Stimulated activated CD4-positive, alpha-beta T cell treated with anti-CD3 and anti-CD28 coated beads, Interleukin-4, amount 100 ng/mL, for 48 hours (primary cell): ENCODE measurements at places on chromosomes 1 and 21.

GRCh38 chr21:46021978-46022544, 40.5 kb downstream of the COL6A1 start:
- DNase-seq: no peak

DNA sequence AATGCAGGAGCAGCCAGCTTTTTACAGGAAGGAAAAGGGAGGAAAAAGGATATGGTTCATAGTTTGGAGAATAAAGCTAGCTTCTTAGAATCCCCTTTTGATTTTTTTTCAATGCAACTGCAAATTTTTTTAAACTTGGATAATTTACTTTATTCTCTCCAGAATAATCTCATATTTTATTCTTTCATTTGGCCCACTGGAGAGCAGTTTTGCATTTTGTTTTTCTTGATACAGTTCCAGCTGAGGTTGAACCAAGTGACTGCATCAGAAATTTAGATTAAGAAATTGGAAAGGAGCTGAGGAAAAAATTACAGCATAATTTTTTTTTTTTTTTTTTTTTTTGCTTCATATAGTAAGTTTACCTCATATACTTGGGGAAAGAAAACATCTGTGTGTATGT, 22.8 kb downstream of the GABPA start:
- no peak for DNase-seq

DNA sequence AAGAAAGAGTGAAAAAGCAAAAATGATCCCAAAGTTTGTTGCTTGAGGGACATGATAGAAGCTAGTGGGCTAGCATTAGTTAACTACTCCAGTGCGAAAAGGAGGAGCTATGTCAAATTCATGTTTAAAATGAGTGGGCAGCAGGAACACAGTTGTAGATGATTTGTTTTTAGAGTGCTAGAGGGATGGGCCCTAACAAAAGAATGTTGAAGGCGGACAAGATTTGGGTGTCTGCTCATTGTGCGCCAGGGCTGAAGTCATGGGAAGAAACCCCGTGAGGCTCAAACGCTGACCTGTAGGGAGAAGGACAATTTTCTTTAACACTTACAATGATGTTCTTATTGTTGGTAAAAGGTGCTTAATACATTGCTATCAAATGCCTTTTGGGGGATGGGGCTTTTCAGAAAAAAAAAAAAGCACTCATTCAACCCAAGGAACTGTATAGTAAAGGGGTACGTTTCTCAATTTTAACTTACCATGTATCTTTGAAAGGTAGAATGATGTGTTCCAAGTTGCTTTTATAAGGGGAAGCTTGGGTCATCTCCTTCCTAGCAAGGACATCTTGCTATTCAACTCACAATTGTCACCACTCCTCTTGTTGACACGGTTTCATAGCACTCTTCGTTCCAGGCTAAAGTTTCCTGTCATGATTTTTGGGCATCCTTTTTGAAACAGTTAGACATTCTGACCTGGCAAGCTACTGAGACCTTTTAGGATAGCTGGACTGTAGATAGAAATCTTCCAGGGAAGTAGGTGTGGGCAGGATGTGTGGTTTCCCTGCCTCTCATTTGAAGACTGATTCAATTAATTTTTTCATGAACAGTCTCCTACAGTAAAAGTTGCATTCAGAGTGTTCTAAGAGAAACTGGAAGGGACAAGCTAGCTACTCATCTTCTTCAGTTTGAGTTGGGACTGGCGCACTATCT, 53.0 kb upstream of the CNN3 start:
- DNase-seq: no peak

DNA sequence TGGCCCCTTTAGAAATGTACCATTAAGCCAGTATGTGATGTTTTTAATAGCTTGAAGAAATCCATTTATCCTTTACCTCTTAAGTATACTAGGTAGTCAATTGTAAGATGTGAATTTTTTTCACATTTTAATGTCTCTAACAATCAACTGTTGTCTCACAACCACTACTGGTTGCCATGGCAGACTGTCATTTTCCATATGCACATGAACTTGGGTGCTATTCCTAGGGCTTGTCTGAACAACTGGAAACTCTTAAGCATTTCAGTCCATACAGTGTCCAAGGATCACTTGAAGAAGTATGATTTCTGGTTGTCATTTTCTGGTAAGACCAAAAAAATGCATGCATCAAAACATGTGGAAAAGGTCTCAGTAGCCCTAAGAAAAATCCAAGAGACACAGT, 315.1 kb downstream of the HHIPL2 start:
- no peak for DNase-seq

DNA sequence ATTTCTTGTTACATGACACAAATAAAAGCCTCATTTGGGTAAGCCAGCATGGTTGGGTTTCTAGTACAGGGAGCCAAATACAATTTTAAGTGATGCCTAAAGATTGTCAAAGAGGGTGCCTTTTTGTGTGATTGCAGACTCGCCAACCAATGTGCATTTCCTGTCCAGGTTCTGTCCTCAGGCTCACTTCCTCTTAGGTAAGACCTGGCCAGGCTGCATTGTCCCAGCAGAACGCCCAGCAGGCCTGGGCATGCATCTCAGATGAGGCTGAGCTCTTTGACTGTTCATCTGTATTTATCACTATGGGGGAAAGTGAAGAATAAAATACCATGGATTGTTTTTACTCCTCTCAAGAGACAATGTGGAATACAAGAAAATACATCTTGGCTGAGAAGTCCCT, 49.7 kb downstream of the KCNC4 start:
- DNase-seq: no peak

DNA sequence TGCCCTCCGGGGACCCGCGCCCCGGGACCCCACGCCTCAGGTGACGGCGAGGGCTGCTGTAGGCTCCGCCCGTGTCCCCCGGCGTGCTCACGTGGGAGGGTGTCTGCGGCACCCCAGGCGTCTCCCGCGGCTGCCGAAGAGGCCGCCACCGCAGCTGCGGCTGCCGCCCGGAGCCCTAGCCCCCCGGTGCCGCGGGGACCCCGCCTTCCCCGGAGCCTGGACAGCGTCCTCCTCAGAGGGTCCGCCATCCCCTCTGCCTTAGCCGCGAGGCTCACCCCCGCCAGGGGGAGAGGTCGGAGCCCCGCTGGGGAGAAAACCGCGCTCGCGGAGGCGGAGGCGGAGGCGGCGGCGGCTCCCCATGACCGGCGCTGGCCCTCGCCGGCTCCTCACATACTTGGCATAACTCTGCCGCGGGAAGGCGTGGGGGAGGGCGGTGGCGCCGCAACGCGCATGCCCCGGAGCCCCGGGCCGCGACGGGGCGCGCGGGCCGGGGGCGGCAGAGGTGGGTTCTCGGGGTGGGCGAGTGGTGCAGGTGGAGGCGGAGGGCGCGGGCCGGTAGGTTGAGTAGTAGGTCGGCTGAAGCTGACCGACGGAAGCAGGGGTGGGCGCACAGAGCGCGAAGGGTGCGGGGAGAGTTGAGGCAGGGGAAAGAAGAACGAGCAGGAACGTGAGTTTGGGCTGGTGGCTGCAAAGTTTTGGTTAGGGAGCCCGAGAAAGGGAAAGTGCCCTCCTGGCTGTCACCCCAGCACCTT, 700 bp upstream of the SYDE2 start:
- DNase-seq: peak; percentile 45

GRCh38 chr1:50262436-50262835, 153.7 kb downstream of the ELAVL4 start:
- no peak for DNase-seq

DNA sequence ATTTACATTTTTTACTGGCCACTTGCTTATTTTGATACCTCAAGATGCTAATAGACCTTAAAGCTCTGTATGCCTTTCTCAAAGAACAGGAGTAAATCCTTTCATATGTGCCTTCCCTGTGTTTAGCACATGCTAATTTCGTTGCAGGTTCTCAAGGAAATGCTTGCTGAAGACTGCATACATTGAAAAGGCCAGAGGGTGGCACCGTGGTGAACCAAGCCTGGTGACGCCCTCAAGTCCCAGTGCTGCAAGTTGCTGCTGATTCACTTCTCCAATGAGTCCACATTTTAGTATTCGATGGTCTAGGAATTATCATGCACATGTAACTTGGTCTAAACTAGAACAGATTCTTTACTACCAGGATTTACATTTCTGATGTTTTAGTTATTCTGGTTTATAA, 94.1 kb downstream of the CLDN17 start:
- DNase-seq: no peak

DNA sequence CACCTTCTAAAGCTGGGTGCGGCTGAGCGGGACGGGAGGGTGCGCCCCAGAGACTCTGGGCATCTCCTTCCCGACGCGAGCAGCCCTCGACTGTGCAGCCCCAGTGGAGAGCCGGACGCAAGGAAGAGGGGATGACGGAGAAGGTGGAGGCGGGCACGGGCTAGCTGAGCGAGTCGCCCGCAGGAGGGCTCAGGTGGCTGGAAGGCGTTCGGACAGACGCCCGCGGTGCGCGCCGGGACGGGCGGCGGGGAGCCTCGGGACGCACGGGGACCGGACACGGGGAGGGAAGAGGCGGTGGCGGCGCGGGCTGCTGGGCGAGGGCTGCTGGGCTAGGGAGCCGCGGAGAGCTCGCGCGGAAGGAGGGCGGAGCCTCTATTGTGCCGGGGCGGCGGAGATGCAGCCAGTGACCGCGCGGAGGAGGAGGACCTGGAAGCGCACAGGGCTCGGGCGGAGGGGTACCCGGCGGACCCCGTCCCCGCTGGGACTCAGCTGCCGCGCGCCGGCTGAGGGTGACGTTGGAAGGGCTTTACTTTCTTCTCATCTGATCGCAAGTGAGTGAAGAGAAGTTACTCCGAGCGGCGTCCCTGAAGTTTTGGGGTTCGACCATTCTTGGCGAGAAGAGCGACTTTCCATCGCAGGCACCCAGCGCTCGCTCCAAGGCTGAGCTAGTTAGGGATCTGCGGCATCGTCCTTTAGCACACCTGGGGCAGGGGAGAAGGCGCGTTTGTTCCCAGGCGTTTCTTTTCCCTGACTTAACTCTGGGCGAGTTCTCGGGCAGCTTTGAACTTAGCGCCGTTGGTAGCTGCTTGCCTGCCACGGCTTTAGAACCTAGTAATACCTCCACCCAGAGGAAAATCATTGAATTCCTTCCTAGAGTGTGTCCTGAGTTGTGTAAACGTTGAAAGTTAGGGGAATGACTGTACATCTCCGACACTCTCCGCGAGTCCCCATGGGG, at the start of gene OLFML2B:
Gene OLFML2B, minus strand, starts transcription at position 323 of the 955 bp plus-strand sequence. CDS start 439 bp downstream, outside the sequence.
- DNase-seq: peak; percentile 29

- no peak for DNase-seq
Measured at GRCh38 chr1:153570874-153571273, 5.2 kb upstream of the S100A2 start.

DNA sequence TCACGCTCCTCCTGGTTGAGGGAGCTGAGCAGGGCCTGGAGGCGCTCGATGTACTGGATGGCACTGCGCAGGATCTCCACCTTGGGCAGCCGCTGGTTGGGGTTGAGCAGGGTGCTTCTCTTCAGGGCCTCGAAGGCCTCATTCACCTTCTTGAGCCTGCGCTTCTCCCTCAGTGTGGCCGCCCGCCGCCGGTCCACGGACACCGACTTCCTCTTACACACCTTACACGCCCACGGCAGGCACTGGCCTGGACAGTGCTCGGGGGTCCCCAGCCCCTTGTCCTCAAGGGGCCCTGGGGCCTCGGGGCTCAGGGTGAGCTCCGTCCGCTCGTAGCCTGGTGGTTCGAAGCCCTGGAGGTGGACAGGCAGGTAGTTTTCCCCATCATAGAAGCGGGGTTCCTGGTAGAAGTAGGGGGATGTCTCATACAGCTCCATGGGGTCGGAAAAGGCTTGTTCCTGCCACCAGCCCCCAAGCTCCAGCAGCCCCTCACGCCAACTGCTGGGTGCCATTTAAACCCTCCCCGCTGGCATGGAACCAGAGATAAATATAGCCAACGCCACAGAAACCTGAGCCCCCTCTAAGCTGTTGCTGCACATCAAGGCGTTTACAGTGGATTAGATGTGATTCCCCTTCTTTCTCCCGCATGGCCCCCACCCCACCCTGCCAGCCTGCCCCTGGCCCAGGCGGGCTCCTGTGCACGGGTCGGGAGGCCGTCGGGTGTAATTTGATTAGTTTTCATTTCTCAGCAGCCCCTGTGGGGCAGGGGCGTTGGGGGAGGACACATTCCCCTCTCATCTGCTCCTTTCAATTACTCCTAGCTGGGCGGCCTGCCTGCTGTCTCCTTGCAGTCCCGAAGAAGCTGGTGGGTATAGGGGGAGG, at the start of gene MYOG:
Gene MYOG, minus strand, starts transcription at position 485 of the 879 bp plus-strand sequence. Its CDS starts 51 bp downstream, at position 434.
- DNase-seq: no peak

DNA sequence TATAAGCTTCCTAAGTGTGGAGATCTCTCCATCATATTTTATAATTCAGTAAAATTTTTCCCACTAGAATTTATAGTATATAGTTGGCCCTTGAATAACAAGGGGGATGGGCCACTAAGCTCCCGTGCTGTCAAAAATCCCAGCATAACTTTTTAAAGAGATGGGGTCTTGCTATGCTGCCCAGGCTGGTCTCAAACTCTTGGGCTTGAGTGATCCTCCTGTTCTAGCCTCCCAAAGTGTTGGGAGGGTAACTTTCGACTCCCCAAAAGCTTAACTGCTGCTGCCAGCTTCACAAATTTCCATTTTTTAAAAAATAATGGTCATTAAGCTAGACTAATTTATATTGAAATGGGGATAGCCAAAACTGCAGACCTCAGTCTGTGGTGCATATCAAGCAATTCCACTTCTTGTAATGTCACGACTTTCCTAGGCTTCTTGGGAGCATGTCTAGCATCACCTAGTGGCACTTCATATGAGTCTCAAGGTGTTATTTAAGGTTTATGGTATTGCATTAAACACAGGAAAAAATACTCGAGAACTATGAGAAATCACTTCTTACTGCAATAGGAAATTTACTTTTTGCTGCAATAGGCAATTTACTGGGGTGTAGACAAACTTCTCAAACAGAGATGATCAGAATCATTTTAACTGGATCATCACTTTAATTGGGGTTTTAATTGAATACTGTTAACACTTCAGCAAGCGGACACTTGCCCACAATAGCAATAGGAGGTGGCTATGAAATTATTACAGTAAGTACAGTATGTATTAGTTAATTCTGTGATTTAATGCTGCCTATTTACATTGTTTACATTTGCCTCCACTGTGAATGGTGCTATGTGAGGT, 19.3 kb upstream of the ACTA1 start:
- no peak for DNase-seq

DNA sequence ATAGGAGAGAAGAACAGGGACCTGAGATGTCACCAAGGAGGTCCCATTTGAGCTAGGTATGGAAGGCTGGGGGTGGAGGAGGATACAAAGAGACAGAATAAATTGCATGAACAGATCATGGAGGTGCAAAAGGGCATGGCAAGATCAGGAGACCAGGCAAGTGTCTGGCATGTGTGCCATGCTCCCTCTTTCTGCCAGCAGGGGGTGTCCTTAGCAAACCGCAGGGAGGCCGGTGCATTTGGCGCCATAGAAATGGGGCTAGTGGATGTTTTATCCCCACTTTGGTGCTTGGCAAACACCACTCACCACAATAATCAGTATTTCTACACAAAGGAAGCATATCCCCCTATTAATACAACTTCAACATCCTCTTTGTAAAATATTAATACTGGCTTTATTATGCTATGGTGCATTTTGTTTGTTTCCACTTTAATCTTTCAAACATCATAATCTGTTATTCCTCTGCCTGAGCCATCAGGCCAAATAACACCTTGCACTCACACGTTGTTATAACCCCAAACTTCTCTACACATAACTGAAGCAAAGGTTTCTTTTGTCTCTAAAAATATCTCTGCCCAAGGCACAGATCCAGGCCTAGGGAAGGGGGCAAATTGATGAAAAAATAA, 25.9 kb downstream of the S100A6 start:
- DNase-seq: peak; percentile 69

GRCh38 chr1:165915932-165916348, 88.5 kb downstream of the UCK2 start:
- no peak for DNase-seq
